ENCODE measurements at places on chromosomes 16 and 17.

GRCh38 chr16:64830653-64831052, 291.2 kb downstream of the CDH11 start:
- DNase-seq: no peak

DNA sequence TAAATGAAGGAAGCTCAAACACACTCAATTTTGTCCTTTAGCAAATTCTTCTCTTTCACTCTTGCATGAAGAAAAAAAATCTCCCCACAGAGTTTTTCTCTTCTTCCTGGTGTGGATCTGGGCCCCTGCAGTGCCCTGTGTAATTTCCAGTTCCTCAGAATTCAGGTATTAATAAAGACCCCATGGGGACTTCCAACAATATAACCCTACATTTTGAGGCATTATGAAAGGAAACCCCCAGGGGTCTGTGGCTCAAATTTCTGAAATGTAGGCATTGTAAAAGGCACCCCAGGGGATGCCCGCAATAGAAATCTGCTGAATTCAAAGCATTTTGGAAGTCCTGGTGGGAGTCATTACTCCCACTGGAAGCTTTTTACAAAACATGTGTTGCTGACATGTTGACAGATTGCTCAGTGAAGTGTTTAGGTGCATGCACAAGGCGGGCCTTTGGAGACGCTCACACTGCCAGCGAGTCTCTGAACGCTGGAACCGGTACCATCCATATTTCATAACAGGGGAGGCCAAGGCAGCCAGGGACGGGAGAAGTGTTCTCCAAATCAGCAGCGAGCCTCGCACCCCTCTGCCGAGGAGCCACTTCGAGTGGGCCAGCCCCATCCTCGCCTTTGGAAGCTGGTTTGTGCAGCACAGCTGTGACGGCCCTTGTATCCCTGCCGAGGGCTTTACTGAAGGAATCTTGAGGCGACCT, 154.0 kb downstream of the ZNF423 start:
- DNase-seq: no peak

GRCh38 chr17:73851091-73851490, 206.8 kb upstream of the SDK2 start:
- DNase-seq: no peak

DNA sequence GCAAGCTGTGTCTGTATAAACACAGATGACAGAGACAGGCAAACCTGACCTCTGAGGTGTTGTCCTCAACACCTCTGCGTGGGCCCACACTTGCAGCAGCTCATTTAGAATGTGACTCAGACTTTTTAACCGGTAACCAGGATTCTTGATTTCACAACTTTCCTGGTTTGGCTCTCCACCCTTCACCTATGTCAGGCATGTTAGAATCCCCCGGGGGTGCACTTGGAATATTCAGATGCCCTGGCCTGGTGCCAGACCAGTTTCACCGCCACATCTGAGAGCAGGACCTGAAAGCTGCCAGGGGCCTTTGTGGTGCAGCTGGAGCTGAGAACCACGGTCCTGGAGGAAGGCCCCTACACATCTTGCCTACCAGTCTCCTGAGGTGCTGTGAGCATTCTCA, 4.8 kb downstream of the DHODH start:
- no peak for DNase-seq

DNA sequence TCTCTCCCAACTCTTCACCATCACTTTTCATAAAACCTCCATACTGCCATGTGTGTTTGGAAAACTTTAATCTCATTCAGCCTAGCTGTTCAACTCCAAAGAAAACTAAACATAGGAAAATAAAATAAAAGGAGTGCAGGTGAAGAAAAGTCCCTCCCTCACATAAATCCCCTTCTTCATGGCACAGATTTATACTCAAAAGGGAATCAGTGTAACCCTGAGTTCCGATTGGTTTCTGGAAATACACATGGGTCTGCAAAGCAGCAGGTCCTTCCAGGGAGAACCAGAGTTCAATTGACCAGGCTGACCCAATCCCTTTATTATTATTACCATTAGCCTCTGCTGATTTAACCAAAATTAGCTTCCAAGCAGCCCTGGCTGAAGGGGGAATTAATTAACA, 8.9 kb upstream of the HOXB2 start:
- DNase-seq: no peak

- no peak for DNase-seq
These were observed 30.2 kb upstream of the ABCC3 start for GRCh38 chr17:50604513-50604912.

GRCh38 chr17:77451245-77451893, 310.6 kb downstream of the SEC14L1 start:
- no peak for DNase-seq

DNA sequence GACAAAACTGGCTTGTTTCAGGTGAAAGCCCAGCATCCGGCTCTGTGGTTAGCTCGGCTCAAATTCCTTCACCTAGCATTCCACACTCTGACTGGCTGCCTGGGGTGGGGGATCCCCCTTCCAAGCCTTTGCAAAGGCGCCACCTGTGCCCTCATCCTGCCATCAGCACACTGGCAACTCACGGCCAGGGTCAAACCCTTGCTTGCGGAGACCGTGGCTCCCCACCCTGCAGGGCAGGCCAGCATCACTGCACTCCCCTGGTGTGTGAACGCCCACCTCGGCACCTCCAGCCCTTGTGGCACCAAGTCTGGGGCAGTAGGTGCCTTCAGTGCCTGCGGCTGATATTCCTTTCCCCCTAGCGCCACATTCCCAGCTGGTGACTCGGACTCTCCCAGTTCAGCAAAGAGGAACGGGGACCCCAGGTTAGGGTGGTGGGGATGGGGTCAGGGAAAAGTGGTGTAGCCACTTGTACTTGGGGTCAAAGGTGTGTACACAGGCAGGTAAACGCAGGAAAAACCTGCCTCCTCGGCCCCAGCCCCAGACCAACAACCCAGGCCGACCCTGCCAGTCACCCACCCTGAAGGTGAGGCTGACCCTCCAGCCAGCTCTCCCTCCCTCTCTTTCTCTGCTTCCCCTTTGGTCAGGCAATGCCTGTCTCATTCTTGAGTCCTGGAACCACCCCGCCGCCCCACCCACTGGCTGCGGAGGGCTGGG, 1.1 kb downstream of the FLII start:
- no peak for DNase-seq

- DNase-seq: no peak
These were observed 1.7 kb upstream of the NLRC3 start for GRCh38 chr16:3578610-3579551.

DNA sequence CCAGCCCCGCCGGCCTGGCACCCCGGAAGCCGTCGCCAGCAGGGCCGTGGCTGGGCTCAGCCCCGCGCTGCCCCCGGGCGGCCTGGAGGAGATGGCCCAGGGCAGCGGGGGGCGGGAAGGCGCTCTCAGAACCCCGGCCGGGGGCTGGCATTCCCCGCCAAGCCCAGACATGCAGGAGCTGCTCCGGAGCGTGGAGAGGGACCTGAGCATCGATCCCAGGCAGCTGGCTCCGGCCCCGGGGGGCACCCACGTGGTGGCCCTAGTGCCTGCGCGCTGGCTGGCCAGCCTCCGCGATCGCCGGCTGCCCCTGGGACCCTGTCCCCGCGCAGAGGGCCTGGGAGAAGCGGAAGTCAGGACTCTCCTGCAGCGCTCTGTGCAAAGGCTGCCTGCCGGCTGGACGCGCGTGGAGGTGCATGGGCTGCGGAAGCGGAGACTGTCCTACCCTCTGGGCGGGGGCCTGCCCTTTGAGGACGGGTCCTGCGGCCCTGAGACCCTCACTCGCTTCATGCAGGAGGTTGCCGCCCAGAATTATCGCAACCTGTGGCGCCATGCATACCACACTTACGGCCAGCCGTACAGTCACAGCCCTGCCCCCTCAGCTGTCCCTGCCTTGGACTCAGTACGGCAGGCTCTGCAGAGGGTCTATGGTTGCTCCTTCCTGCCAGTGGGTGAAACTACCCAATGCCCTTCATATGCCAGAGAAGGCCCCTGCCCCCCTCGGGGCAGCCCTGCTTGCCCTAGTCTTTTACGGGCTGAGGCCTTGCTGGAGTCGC, 551 bp downstream of the WDR81 start:
- no peak for DNase-seq

DNA sequence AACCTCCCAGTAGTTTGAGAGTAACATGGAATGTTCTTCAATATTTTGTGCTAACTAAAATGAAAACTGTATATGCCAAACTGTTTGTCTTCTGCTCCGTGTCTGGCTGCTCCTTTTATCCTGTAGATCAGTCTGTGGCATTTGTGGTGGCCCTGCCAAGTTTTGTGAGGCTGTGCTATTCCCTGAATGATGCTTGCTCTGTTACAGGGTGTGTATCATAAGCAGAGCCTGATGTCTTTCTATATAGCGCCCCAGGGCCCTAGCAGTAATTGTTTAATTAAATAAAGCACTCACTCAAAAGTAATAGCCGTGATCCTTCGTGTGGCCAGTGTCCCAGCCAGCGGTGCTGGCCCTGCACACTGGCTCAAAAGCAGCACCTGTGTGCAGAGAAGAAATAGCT, 27.8 kb upstream of the NAT9 start:
- DNase-seq: no peak

DNA sequence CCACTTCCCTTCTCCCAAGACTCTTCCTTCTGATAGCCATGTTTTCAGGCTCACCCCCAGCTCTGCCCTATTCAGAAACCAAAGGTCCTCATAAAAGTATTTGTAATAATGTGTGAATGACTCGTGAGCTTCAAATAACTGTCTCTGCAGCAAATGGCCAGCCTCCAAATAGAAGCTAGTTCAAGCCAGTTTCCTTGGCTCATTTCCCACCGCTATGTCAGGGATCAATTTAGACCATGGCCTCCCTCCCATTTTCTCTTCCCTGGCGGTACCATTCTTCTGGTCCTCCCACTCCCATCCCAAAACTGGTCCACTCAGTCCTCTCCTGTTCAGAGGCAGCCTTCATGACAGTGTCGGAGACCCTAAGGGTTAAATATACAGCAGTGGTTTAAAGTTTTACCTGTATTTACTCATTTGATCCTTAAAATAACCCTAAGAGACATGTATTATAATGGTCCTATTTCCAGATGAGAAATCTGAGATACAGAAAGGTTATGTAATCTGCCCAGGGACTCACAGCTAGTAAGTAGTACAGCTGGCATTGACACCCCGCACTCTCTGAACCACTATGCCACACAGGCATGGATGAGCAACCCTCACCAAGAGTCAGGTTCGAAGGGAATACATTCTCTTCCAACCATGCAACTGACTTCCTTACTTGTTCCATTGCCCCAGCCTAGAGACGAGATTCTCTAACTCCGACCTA, 42.9 kb downstream of the GAS7 start:
- DNase-seq: no peak

GRCh38 chr16:80570106-80570478, 29.3 kb downstream of the DYNLRB2 start:
- DNase-seq: no peak

DNA sequence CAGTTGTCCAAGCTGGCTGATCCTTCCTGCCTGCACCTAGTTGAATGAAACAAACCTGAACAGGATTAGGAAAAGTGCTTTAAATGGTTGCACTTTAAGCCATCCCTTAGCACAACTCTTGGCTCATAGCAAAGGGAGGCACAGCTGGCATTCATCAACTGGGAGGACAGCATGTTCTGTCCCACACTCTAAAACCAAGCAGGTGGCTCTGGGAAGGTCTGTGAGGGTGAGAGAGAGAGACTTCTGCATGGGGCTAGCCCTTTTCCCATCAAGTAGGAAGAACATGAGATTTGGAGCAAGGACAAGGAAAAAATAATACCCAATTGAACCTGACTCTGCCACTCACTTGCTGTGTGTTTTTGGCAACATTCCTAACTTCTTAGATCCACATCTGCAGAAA, 140.9 kb upstream of the CCL2 start:
- DNase-seq: no peak

DNA sequence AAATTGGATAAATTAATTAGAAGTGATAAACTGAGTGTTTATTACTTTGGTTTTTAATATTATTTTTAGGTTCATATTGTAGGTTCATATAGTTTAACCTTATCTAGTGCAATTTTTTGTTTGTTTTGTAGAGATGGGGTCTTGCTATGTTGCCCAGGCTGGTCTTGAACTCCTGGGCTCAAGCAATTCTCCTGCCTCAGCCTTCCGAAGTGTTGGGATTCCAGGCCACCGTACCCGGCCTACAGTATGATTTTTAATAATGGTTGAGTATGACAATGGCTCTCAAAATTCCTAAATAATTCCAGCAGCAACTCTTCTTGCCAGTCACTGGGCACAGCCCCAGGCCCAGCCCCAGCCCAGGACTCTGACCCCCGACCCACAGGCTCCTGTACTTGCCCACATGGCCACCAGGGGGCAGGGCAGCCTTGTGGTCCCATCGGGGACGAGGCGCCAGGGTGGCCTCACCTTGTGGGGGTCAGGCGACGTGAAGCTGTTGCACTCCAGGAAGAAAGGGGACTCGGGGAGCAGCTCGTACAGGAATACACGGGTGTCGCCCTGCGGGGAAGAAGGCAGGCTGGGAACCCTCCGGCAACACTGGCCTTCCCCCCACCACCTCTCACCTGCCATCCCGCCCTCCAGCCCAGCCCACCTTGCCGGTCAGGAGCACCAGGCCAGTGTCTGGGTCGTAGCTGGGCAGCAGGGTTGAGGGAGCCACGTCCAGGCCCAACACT, 7.9 kb upstream of the PAM16 start:
- DNase-seq: no peak

- no peak for DNase-seq
These were observed 19.9 kb upstream of the HEATR6 start for GRCh38 chr17:60098578-60098977.

GRCh38 chr16:19497176-19497575, 24.7 kb downstream of the GDE1 start:
- no peak for DNase-seq

DNA sequence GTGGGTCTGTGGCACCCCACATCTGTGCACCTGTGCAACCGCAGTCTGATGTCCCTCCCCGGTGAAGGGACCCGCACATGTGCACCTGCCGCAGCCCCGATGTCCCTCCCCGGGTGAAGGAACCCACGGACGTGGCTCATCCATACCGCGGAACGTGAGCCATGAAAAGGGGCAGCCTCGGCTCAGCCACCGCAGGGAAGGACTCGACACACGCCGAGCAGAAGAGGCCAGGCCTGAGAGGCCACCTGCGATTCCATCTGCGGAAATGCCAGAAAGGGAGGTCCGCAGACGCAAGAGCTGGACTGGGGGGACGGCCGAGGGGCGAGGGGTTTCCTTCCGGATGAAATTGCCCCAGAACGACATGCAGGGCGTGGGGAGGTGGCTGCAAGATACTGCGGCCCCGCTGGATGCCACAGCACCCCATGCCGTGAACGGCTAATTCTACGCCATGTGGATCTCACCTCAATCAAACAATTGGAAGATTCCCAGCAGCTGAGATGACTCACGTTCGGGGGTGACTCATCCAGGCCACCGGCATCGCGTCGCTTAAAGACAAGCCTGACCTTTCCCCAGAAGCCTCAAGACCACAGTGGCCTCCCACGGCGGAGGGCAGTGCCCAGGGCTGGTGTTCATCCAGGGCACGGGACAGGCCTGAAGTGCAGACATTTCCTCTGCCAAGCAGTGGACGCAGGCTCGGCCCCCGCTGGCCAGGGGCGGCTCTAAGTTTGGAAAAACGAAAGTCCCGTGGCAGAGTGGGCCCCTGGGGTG, 21.0 kb downstream of the SOX8 start:
- no peak for DNase-seq

GRCh38 chr16:23948949-23949411, 113.2 kb downstream of the PRKCB start:
- DNase-seq: no peak

GRCh38 chr17:59840329-59841090, 52.2 kb downstream of the TUBD1 start:
- DNase-seq: no peak

- no peak for DNase-seq
These were observed 1.8 kb upstream of the MIF4GD start for GRCh38 chr17:75272848-75273184.

- DNase-seq: no peak
These were observed 72.8 kb downstream of the WIPI1 start for GRCh38 chr17:68384471-68384870.

- no peak for DNase-seq
These were observed 181.9 kb downstream of the SNX29 start for GRCh38 chr16:12158428-12158827.

GRCh38 chr17:40598619-40599467, 33.6 kb upstream of the CCR7 start:
- no peak for DNase-seq
